ENCODE measurements at places on chromosomes 6 and 20. TPM values are rescaled to one million over a fixed set of nuclear protein-coding genes. Genes with fewer than 3 reads are reported as not detected.

The TREM1 gene
- 0.52 TPM for total RNA-seq

The GPR63 gene
- 1.0 TPM for total RNA-seq

The HLA-DQA2 gene
- total RNA-seq = 1.8 TPM

The SYCP2 gene
- total RNA-seq = 1.0 TPM

The RSPH9 gene
- total RNA-seq = 0.08 TPM

DNA sequence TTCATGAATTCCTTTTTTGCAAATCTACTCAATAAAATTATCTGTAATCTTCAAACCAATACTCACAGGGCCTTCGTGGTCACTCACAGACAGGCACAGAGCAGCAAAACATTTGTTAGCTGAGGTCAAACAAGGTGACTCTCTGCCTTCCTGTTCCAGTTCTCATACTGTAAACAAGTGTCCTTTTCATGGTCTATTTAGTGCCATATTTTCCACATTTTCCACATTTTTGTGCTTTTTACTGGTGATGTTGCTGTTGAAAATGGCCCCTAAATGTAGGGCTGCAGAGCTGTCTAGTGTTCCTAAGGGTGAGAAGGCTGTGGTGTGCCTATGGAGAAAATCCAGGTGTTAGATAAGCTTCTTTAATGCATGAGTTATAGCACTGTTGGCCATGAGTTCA, 133.1 kb upstream of the COL21A1 start:
- no peak for DNase-seq

GRCh38 chr6:82072751-82073150, 174.8 kb downstream of the IBTK start:
- no peak for DNase-seq

GRCh38 chr6:30167101-30167500, 3.8 kb downstream of the TRIM15 start:
- no peak for DNase-seq

- no peak for DNase-seq
These were observed 554.7 kb upstream of the HS3ST5 start for GRCh38 chr6:114897536-114897935.

DNA sequence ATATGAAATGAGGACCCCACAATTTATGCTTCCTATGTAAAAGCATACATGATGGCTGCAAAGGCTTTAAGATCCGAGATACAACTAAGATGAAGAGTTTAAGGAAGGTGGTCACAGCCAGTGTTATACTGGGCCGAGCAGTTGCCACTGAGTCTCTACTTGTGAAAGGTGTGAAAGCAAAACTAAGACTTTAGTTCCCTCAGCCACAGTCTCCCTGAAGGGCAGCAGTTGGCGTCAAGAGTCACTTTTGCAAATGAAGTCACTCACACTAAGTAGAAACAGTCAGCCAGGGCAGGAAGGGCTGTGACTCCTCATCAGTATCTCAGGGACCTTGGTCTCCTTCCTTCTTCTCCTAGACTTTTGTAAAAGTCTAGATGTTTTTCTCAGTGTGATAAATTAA, 191.6 kb upstream of the MCHR2 start:
- no peak for DNase-seq

DNA sequence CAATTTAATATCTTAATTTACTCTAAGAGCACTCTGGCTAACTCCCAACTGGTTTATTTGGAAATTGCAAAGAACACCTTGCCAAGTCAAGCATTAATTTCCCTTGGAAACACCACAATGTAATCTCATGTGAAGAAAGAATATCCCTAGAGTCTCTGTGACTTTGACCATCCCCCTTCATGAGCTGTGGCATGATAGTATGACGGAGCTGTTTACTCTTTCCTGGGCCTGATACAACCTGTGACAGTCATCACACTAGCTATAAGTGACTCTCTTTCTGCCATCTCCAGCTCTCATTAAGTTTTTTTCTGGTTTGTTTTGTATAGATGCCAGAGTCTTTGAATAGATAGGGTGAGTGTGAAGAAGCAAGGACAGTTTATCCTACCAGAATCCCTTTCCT, 470.3 kb upstream of the JARID2 start:
- no peak for DNase-seq

DNA sequence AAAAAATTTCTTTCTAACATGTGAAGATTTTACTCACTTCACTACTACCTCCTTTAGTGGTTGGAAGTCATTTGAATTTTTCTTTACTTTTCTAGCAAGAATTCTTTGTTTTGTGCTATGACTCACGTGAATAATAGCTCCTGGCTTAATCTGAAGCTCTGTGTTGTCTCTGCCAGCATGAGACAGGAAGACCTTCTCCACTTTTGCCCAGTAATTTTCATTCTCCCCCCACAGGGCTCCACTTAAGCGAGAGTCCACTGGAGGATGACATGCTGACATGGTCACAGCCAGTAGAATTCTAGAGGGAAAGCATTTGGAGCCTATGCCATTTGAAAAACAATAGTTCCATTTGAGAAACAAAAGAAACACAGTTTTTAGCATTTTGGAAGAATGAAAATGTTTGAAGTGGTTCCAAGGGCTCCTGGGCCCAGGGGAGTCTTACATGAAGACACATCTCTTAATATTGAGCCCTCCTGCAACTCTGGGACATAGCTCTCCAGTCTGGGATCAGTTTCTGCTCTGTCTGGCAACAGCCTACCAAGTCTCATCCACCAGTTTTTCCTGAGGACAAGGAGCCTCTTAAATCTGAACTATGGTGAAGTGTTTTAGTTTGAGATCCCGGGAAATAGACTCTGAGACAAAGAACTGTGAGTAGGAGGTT, 231.4 kb downstream of the PAX1 start:
- DNase-seq = no peak

GRCh38 chr6:32216285-32216684, 7.6 kb downstream of the NOTCH4 start:
- no peak for DNase-seq

GRCh38 chr6:89009624-89010059, 46.2 kb upstream of the RNGTT start:
- DNase-seq = no peak

DNA sequence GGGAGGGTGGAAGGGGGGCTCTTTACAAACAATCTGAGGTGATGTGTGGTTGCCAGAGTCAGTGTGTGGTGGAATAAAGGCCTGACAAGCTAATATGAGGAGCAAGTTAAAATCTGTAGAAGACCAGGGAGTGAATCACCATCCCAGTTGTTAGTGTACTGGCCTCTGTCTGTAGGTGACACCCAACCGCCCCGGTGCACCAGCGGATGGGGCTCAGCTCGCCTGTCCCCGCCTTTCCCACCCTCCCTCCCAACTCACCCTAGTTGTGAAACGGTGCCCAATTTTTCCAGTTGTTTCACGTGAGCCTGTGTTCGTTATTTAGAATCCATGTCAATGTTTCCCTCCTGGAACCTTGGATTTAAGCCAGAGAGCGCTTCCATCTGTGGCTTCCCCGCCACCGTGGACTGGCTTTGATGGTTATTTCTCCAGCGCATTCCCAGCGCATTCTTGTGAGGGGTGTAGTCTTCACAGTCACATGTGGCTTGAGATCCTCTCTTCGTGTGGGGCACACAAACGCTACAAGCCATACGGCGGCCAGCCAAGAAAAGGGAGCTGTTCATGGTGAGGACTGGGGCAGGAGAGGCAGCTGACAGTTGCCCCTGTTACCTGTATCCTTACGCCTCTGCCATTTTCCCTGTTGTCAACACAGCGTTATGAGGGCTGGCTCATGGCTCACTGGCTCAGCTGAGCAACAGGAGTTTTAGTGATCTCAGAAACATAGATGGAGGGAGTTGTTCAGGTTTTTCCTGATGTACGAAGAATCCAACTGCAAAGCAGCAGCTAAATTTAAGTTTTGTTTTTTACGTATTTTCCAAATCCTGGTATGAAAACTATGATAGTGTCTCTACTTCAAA, 137.6 kb downstream of the ZDHHC14 start:
- DNase-seq = no peak

DNA sequence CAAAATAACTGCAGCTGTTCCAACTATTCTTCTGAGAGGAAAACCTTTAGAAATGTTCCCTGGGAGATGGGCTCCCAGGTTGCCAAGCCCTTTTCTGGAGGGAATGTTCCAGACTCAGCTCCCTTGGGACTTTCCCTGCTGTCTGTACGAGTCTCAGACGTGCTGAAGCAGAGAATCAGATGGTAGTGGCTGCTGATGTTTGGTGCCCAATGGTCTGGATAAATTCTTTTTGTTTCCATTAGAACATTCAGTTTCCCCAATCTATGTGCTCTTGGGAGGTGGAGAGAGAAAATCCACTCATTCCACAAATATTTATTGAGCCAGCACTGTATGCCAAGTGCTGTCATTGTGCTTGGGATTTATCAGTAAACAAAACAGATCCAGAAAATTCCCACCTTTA, 40.0 kb downstream of the SNHG17 start:
- no peak for DNase-seq

- DNase-seq = no peak
These were observed 22.1 kb downstream of the NUDT3 start for GRCh38 chr6:34370361-34370760.

All from left ventricle myocardium inferior (tissue), 1 donor.